Bone marrow (tissue), 2 donors: ENCODE measurements at places on chromosomes 5 and 9.

DNA sequence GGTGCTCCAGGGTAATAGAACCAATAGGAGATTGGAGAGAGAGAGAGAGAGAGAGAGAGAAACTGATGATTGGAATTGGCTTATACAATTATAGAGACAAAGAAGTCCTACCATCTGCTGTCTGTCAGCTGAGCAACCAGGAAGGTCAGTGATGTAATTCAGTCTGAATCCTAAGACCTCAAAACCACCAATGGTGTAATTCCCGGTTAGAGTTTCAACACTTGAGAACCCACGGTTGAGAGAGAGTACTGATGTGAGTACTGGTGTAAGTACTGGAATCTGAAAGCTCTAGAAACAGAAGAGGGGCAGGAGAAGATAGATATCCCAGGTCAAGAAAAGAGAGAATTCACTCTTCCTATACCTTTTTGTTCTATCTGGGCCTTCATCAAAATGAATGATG is 775.8 kb downstream of the EFNA5 start:
- DNase-seq = no peak

DNA sequence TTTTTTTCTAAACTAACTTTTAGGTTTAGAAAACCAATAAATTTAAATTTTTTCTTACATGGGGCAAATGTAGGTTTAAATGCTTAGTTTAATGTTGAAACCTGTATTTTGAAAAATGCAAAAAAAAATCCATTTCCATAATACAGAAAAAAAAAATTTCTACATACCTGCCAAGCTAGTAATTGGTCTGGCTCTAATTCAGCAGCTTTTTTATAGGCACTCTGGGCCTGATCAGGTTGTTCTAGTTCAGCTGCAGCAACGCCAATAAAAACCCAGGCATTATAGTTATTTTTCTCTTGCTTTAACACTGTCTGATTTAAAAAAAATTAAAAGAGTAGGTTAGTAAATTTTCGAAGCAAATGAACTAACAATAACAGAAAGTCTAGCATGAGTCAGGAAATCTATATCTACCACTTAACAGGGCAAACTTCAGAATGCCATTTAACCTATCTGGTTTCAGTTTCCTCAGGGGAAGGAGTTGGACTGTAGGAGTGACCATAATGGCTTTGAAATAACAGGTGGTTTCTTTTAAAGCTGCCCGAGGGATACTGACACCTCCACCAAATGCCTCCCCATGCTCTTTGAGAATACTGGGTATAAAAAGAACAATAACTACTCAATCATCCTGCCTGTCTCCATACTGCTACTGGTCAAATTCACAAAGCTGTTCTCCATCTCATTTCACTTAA is 11.6 kb downstream of the SKIC3 start:
- DNase-seq = no peak

- DNase-seq = no peak
These were observed 22.4 kb upstream of the DIRAS2 start for GRCh38 chr9:90665072-90665471.

GRCh38 chr9:84151236-84151635 is 170.6 kb downstream of the RMI1 start:
- no peak for DNase-seq
